ENCODE measurements at places on chromosomes 3 and 15.

DNA sequence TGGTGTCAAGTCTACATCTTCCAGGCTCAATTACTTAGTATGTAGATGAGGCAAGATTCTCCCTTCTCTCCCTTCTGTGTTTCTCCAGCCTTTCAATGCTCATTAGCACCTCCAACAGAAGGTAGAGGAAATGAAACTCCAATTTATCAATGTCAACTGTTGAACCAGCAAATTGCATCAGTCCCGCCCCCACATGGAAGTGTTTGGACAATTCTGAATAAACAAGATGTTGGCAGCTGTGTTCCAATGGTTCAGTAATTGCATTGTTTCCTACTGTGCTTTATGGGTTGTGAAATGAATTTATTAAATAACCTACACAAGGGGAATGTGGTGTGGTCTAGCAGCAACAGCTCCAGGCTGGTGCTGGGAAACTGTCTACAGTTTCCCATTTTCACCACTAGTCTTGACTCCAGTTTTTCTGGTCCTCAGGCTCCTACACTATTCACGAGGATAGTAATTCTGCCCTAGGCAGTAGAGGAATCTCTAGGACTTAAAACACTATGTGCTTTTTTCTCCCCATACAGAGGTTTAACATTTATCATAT, 91.9 kb downstream of the MB21D2 start:
- DNase-seq, result no peak

GRCh38 chr3:11610044-11610671, 33.6 kb downstream of the VGLL4 start:
- no peak for DNase-seq

DNA sequence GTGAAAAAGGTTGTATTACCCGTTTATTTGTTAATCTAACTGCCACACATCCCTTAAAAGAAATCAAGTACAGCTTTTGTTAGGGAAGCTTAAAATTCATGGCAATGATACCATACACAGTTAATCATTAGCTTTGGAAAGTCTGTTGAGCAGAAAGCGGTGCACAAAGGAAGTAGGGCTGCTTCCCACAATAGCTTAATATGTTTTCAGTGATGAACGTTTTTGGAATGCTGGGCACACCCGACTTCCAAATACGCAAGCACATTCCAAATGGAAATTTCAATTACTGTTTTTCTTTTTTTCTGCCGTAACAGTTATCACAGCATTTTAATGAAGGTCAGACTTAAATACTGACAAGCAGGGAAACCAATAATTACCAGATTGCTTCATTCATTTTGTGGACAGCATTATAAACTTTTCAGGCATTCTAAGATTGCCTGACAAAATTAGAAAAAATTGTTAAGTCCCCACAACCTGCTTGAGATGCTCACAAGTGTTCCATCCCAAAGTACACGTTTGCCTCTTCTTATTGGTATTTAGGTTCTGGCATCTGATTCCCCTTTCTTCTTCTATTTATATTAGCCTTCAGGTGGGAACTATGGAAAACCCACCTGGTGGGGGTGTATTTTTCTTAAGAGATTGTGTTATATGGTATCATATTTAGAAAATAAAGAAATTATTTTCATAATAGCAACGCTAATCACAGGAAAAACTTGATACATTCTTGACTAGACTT, 1.1 kb upstream of the ECT2 start:
- DNase-seq, result no peak

GRCh38 chr3:151210676-151211381, 7.8 kb upstream of the GPR171 start:
- DNase-seq, result no peak

GRCh38 chr3:112984485-112984884, 6.3 kb upstream of the GTPBP8 start:
- DNase-seq, result no peak

GRCh38 chr3:9008550-9009255, 45.4 kb upstream of the RAD18 start:
- no peak for DNase-seq

DNA sequence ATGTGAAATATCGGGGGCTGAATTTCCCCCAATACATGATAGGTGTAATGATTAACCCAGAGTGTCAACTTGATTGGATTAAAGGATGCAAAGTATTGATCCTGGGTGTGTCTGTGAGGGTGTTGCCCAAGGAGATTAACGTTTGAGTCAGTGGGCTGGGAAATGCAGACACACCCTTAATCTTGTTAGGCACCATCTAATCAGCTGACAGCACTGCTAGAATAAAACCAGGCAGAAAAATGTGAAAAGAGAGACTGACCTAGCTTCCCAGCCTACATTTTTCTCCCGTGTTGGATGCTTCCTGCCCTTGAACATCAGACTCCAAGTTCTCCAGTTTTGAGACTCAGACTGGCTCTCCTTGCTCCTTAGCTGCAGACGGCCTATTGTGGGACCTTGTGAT, 247.8 kb downstream of the OTOL1 start:
- DNase-seq, result no peak

GRCh38 chr3:142115867-142116668, 33.3 kb downstream of the TFDP2 start:
- DNase-seq, result no peak

GRCh38 chr3:46348823-46349482, 5.0 kb upstream of the CCR2 start:
- DNase-seq, result no peak

DNA sequence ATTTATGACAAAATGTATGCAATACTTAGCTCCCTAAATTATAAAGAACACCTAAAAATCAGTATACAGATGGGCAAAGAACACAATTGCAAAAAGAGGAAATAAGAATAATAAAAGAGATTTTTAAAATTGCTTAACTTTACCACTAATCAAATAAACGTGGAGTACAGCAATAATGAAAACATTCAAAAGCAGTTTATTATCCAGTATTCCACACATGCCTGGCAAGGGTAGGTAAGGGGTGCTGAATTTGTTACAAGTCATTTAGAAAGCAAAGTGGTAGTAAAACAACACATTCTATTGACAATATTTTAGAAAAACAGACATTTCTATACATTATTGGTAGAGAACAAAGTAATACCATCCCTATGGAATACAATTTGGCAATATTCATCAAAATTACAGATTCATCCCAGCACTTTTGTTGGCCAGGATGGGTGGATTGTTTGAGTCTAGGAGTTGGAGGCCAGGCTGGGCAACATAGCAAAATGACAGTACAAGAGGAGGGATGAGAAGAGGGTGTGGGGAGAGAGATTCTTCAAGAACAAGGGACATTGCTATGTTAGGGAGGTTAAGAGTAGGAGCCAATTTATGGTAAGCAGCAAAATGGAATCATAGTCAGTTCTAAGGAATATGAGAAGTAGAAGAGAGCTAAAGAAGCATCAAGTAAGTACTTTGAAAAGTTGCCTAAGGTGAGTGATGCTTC, 3.7 kb upstream of the ACKR4 start:
- no peak for DNase-seq

DNA sequence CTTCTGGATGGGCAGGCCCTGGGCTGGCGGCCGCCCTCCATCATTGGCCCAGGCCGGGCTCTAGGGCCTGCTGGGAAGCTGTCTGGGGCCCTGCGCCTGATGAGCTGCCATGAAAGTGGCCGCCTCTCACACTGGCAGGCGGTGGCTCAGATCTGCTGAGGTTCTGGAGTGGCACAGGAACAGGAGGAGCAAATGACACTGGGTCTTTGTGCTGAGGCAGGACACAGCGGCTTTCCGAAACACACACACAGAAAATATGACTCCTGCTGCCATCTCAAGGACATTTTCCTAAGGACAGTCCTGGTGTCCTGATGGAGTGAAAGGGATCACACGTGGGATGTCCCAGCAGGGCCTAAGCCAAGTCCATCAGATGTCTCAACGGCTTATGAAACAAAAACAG, 103.5 kb downstream of the NUP210 start:
- no peak for DNase-seq

- DNase-seq, result no peak
These were observed 48.8 kb upstream of the PIK3R4 start for GRCh38 chr3:130795396-130795795.

GRCh38 chr3:58062472-58062871, 54.2 kb downstream of the FLNB start:
- DNase-seq, result no peak

- no peak for DNase-seq
These were observed 22.2 kb upstream of the EID1 start for GRCh38 chr15:48855501-48856440.

- no peak for DNase-seq
These were observed at the start of gene ARL14 for GRCh38 chr3:160676547-160677303. TSS of gene ARL14 (plus strand) at chr3:160677160. CDS start at chr3:160677347, 187 bp downstream.

DNA sequence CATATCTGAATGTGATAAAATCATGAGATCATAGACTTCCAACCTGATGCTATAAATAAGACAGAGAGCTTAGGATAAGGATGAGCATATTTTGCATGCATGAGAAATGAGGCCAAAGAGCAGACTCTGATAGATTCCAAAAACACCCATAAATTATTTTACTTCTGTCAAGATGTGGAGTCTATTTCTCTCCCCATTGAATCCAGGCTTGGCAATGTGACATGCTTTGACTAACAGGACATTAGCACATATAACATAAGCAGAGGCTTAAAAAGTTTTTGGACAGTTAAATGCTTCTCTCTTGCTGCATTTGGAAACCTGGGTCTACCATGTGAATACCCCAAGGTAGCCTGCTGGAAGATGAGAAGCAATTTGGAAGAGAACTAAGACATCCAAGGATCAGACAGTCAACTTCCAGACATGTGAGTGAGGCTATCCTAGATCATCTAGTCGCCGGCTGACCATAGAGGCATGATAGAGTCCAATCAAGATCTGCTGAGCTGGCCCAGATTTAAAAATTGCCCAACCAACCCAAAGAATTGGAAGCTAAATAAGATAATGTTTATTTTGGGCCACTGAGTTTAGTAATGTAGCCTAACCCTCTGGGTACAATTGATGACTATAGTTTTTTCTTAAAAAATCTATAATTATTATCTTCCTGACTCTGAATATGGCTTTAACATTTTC, 30.3 kb downstream of the MYLK start:
- DNase-seq, result no peak

- DNase-seq, result no peak
These were observed 23.4 kb downstream of the ZNF609 start for GRCh38 chr15:64483749-64484148.

DNA sequence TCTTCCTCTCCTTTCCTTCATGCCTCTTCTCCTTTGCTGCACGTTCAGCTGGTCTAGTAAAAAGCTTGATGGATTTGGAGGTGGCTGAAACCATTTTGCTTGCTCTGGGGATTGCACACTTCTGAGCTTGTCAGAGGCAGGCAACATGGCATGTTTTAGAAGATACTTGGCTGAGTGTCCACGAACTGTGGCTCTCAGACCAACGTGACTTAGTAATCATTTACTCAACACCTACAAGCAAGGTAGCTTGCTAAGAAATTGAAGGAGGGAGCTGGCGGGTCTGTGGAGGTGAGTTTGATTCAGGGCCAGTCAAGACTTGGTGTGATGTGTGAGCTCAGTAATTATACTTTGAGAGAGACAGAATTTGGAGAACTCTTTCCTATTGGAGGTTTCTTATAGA, 196.0 kb downstream of the LPP start:
- DNase-seq, result no peak

- no peak for DNase-seq
These were observed 23.5 kb downstream of the CHP1 start for GRCh38 chr15:41254560-41254959.

DNA sequence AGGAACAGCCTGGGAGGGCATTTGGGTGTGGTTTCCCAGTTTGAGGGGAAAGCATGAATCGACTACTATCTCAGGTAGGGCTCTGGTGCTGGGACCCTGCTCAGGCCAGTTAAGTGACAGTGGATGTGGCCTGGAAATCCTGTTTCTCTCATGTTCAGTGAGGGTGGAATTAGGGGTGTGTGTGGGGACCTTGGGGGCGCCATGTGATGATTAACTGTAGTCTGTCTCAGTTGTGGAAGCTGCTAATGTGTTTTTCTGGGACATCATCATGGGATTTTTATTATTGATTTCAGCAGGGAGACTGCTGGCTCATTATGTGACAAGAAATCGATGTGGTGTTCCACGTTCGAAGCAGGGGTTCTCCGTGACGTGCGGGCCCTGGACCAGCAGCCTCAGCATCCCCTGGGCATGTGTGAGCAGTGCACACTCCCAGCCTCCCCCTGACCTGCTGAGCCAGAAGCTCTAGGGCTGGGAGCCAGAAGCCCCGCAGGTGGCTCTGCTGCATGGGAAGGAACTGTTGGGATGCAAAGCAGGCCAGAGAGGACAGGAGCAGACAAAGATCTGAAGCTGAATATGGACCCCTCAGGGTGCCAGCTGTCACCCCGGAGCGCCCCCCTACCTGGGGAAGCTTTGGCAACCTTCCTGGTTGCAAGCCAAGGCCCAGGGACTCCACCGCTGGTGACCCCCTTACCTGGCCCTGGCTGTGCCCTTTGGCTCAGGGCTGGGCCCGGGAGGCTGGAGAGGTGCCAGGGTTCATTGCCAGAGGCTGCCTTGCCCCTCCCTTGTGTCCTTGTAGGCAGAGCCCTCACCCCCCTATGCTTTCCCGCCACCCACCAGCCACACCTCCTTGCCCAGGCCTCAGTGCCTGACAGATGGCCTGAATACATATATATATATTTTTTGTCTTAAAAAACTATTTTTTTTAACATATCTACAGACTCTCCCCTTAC, 149.8 kb downstream of the APBA2 start:
- DNase-seq, result no peak

- no peak for DNase-seq
These were observed 122.0 kb upstream of the EOMES start for GRCh38 chr3:27844052-27844675.

DNA sequence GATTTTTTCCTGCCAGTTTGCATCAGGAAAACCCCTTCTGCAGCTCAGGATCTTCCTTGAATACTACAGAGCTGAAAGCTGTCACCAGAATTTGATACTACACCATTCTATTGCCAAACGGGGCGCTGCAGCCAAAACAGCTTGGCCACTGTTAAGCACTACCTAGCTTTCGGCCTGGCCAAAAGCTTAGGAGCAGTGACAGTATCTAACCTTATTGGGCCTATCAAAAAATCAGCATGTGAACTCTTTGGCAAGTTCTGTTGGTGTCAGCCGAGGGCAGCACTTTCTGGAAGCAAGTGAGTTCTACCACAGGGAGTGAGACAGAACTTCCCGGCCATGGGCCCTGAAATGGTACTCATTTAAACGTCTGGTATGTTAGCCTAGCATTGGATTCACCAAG, 16.1 kb upstream of the GYG1 start:
- DNase-seq, result no peak

DNA sequence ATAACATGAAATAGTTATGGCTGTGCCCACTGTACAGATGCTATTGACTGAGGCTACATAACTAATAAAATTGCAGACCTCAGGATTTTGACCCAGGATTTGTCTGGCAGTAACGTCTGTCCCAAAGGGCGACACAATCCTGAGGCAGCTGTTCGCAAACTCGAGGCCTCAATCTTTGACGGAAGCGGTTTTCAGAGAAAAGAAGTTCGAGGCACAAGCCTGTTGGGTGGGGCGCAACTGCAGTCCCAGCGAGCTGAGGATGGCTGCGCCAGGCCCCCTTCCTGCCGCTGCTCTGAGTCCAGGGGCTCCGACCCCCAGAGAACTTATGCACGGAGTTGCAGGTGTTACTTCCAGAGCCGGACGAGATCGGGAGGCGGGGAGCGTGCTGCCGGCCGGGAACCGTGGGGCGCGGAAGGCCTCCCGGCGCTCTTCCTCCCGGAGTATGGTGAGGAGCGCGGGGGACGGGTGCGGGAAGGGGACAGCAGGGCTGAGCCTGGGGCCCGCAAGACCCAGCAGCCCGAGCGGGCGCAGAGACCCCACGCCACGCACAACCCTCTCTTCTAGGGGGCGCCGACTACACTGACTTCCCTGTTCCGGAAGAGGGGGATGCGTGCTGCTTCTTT, at the start of gene PARP15:
Gene PARP15 (plus strand): TSS at position 242 of the 623 bp plus-strand sequence. CDS start 18 bp downstream, at position 260.
- DNase-seq, result peak; percentile 39

GRCh38 chr3:33597257-33597689, 120.8 kb downstream of the CLASP2 start:
- no peak for DNase-seq
